Stimulated activated CD4-positive, alpha-beta T cell treated with anti-CD3 and anti-CD28 coated beads, Interleukin-15, amount 100 ng/mL, for 1 hour (primary cell): ENCODE measurements at places on chromosomes 5 and 9.

DNA sequence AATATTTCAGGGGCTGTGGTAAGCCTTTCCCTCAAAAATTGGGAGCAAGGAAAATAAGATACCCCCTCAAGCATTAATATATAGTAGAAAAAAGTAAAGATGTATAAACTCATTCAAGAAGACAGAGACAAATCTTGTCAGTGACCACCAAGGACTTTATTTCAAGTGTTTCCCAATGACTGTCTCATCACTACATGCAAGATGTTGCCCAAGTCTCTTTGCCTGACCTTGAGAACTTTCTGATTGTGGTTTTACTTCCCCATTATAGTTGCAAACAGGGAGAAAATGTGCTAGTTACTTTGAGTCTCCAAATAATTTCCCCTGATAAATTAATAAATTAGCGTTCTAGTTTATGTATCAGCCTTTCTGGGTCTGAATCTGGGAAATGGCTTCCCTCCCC lies 4.0 kb upstream of the SLC46A2 start:
- no peak for DNase-seq

DNA sequence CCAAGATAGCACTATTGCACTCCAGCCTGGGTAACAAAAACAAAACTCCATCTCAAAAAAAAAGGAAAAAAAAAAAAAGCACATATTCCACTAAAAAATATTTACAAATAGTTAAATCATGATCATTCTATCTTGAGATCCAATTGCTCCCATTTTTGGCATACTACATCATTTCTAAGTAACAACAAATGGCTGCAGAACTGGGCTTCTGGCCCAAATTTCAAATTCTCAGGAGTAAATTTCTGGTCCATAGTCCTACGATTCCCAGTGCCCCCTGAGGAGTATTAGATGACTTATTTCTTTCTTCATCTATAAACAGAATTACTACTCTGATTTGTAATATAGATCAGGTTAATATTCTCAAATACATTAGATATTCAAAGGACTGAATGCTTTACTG lies 62.1 kb downstream of the CEMIP2 start:
- DNase-seq = no peak

GRCh38 chr9:27426511-27427271 lies 97.4 kb upstream of the IFNK start:
- no peak for DNase-seq

GRCh38 chr9:107530679-107531078 lies 41.1 kb upstream of the KLF4 start:
- no peak for DNase-seq

- DNase-seq = no peak
Measured at GRCh38 chr9:126692759-126693427, 79.2 kb downstream of the LMX1B start.

DNA sequence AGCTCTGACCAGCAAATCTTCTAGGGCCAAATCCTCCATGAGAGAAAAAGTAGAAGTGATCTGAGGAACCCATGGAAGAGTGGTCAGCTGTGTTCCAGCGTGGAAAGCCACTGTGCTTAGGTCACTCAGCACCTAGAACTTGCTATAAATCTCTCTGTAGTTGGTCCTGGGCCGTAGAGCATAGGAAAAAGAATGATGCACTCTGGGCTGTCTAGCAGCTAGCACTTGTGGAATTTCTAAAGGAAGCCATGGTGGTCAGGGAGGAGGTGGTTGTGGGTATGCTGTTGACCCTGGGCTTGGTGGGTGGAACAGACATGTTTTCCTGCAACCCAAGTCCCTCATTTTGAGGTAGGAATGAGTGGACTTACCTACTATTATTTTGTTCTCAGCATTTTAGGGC lies 48.1 kb downstream of the GGTA1 start:
- no peak for DNase-seq

GRCh38 chr5:159560088-159560487 lies 229.8 kb upstream of the IL12B start:
- DNase-seq = no peak

- DNase-seq = no peak
Measured at GRCh38 chr5:176844706-176845391, 34.5 kb downstream of the UNC5A start.

- no peak for DNase-seq
Measured at GRCh38 chr9:18543406-18544192, 69.6 kb downstream of the ADAMTSL1 start.

DNA sequence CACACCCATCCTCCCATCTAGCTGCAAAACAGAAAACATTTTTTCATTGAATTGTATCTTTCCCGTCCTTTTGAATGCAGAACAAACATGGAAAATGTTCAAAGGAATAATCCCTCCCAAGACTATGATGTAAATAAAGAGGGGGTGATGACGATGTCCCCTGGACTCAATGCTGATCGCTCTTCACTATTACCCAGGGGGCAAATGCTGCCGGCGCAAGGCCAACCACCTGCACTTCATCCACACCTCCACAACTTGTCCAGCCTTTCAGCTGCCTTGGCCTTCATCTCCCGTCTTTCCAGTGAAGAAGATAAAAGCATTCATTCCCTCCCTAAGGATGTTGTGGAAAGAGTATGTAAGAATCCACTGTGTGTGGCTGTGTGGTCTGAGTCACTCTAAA lies 240.3 kb downstream of the AGTPBP1 start:
- DNase-seq = no peak

GRCh38 chr9:87613265-87614111 lies 112.4 kb upstream of the CTSL start:
- DNase-seq = no peak

DNA sequence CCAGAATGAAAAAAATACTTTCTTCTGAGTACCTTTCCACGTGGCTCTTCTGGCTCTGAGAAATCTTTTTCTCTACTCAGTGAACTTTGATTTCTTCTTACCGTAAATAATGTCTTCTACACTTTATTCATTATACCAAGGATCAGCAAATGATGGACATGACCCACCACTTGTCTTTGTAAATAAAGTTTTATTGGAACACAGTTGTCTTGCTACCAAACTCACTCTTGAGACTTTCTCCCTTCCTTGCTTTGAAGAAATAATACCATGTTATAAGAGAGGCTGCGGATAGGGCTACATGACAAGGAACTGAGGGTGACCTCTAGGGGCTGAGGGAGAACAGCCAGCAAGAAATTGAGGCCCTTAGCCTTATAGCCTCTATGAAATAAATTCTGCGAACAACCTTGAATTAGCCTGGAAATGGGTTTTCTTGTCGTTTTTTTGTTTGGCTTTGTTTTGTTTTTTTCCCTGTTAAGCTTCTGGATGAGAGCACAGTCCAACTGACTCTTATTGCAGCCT lies 212.5 kb downstream of the COMMD10 start:
- no peak for DNase-seq
